Ovary (tissue), 10 donors: ENCODE measurements at places on chromosomes 5 and 9. TPM values are rescaled to one million over a fixed set of nuclear protein-coding genes. Genes with fewer than 3 reads are reported as not detected.

DNA sequence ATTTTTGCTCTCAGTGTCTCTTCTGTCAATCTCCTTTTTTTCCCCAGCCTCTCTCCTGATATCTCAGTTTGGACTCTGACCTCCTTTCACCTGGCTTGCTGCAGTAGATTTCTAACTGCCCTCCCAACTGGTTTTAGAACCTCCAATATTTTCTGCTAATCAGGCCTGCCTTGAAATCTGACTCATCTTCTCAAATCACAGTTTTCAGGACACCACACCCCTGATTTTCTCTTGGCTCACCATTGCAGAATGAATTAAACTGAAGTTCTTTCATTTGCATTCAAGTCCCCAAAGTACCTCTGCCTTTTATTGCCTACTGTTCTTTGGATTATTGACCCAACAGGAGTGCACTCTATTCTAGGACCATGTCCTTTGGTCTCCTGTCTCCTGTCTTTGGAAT, 310.4 kb upstream of the TRPC7 start:
- DNase-seq: no peak

DNA sequence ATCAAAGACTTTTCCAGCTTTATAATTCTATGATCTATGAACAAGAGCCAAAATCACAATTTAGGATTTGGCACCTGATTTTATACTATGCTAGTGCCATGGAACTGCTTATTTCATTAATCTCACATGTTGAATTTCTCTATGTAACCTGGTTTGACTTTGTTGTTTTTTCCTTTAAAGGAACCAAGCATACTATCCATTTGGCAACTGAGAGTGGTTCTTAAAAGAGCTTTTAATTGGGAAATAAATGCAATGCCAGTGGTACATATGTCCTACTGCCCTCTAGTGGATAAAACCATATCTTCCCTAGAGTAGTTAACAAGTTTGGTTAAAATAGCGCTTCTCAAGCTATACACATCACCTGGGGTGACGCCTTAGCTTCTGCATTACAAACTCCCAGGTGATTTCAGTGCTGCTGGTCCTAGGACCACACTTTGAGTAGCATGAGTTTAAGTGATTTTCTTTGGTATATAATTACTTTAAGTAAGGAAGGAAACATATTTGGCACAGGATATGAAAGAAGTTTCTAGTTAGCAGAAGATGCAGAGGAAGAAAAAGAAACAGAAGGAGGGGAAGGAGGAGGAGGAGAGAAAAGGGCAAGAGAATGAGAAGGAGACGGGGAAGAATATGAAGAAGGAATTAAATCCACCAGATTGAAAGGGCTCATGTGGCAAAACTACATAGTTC, 56.8 kb downstream of the FGF10 start:
- no peak for DNase-seq

The CEP72 gene
- total RNA-seq: 7.7 TPM

The PDCD1LG2 gene
- total RNA-seq: 1.2 TPM

The SPINK7 gene
- not detected for total RNA-seq

The DOCK2 gene
- 4.2 TPM for total RNA-seq

- no peak for DNase-seq
Measured at GRCh38 chr5:120779674-120780073, 315.6 kb downstream of the PRR16 start.

The IL17B gene
- total RNA-seq: not detected

The IFNB1 gene
- total RNA-seq: not detected

- no peak for DNase-seq
Measured at GRCh38 chr5:8289779-8290178, 420.8 kb downstream of the MTRR start.
